ENCODE measurements at places on chromosomes 7 and 10.

- peak; percentile 17 for DNase-seq
Observed at GRCh38 chr10:7826971-7827370, 8.7 kb downstream of the TAF3 start.

DNA sequence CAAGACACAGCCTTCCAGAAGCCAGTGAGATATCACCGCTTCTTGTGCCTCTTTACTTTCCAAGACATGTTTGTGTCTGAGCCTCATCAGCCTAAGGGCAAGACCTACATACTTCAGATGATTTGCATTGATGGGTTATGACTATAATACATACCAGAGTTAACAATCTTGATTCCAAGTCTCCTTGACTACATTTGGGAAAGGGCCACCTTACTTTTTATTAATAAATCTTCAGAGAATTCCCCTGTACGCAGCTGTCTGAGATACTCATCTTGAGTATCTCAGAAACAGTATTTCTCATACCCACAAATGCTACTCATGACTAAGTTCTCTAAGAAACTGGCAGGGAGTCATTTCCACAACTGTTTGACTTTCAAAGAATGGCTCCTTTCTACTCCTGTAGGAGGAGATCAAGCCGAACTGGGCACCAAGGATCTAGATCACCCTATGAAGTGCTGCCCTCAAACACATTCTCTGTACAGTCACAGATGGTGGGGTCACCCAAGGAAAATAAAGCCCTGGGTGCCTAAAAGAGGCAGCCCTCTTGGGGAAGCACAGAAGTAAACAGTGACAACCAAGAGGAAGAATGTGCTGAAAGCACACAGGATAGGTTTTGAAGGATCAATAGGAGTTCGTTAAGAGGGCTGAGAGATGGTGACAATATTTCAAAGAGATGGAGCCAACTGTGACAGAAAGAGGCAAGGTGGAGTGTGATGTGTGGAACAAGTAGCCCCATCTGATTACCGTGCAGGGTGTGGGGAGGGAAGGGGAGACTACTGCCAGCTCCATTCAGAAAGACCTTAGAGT is 138.9 kb downstream of the JAZF1 start:
- DNase-seq = no peak

GRCh38 chr10:93797825-93798224 is 40.1 kb downstream of the LGI1 start:
- no peak for DNase-seq

- DNase-seq = no peak
Observed at GRCh38 chr10:114401195-114401791, 3.0 kb downstream of the AFAP1L2 start.

- DNase-seq = no peak
Observed at GRCh38 chr7:109821156-109821555, 1251.5 kb downstream of the DNAJB9 start.

- DNase-seq = no peak
Observed at GRCh38 chr7:90290244-90291113, 30.6 kb downstream of the FAM237B start.

GRCh38 chr10:47339186-47339735 is 8.9 kb upstream of the RBP3 start:
- no peak for DNase-seq

DNA sequence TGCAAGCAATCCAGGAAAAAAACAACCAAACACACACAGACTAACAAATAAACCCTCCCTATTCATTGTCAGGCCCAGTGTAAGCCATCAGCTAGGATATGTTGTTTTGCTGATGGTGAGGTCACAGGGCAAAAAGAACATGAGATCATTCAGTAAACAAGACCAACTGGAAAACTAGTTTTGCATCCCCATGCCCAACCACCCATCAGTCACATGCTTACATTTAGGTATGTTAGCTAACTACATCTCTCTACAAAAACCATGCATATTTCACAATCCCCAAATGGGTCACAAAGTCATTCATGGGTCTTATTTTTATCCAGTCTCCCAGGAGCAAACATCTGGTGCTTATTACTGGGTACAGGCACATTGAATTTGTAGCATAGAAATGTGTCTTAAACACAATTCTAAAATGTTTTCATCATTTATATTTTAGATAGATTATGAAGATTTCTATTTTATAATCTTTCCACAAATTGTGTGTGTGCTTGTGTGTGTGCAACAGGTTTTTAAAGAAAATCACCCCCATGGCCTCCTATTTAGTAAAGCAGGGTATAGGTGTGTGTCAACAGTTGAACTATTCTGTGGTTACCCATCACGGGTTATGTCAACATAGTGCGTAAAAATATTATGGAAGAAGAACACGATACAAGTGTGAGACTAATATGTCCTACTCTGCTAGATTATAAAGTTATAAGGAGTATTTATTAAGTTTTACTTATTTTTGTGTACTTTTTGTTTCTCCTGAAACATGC is 103.8 kb upstream of the AKR1E2 start:
- DNase-seq = no peak

GRCh38 chr7:90225181-90225580 is 13.6 kb downstream of the STEAP2 start:
- DNase-seq = no peak

- DNase-seq = no peak
Observed at GRCh38 chr10:128036746-128037543, 89.3 kb downstream of the MKI67 start.

DNA sequence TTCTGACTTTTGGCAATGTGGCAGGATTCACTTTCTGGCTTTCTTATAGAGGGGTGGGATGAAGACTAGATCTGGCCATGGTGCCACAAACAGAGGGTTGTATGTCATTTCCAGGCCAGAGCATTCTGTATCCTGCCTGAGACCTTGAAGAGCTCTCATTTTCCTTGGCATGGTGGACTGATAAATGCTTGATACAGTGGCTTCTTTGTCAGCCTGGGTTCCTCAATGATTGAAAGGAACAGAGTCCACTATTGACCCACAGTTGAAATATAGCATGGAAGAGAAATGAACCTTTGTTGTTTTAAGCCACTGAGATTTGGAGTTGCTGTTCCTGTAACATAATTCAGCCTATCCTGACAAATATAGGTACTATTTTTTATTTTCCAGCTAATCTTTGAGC is 462.7 kb downstream of the SUGCT start:
- no peak for DNase-seq

DNA sequence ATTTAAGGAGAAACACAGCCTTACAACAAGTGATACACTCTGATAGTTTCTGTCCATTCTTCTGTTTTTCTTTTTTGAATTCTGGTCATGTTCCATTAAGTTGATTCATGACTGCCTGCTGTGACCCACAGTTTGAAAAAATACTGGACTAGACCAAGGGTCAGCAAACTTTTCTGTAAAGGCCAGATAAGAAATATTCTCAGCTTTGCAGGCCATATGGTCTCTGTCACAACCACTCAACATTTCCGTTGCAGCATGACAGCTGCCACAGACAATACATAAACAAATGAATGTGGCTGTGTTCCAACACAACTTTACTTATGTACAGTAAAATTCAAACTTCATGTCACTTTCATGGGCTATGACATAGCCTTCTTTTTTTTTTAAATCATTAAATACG is 156.7 kb downstream of the PLXNA4 start:
- DNase-seq = peak; percentile 20

DNA sequence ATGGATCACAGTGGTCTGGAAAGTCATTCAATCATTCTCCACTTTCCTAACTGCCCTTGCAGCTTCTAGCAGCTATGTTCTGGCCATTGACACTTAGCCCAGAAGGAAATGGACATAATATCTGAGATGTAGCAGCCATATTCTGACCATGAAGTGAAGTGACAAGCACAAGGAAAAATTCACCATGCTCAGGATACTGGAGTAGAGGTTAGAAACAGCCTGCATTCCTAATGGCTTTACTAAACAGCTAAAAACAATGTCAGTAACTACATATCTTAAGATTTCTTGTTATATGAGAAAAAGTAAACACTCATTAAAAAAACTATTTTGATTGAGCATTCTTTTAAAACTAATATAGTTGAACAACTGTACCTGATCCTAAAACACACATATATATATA is 443.8 kb downstream of the MAGI2 start:
- DNase-seq = no peak

DNA sequence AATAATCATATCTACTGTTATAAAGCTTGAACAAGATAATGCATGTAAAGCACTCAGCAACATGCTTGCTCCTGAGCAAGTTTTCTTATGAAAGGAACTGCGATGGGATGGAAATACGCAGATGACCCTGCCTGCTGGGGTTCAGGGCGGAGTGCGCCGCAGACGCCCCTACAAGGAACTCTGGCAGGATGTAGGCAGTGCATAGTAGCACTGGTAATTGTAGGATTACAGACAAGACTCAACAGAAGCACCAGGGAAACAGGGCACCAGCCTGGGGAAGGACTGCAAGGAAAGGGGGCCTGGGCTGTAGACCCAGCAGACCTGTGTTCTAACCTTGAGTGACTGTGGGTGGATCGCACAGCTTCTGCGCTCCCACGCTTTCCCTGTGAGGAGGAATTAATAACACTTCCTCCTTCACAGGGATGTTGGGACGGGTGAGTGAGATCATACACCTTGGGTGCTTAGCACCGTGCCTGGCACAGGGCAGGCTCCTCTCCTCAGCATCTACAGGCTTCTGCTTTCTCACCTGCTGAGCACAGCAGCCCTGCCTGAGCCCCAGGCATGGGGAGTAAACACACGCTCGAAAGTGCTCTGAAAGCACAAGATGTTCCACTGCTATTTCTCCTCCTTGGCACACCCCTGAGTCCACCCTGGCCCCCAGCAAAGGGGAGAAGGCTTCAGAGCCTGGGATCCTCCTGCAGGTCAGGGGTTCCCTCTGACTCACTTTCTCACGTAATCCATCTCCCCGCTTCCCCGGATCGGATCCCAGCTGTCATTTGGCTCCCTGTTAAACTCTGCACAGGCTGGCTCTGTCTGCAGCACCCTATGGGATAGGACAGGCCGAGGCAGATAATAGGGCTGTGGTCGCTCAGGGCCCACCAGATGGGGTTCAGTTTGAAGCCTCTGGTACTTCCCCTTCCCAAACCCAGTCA is 19.2 kb downstream of the ITPRIP start:
- DNase-seq = no peak

DNA sequence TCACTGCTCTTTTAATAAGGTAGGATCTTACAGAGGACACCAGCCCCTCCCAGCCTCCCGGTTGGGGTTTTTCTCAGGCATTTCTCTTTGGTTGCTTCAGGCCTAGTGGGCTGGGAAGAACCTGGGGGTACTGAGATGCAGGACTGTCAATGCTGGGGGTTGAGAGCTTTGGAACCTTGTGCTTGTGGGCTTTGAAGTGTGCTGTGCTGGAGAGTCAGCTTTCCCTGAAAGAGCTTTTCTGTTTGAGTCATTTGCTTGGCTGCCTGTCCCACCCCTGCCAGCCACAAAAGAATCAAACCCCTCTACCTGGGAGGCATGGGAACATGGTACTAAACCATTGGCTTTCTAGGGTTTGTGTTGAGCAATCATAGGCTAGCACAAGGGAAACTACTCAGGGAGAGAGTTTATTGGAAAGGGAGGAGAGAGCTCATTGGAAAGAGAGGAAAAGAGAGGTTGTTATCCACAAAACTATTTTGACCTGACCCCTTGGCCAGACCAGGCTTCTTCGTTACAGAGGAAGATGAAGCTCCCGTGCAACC is 1.4 kb downstream of the SCD start:
- DNase-seq = no peak

- peak; percentile 16 for DNase-seq
Observed at GRCh38 chr7:49513911-49514310, 259.5 kb upstream of the VWC2 start.

DNA sequence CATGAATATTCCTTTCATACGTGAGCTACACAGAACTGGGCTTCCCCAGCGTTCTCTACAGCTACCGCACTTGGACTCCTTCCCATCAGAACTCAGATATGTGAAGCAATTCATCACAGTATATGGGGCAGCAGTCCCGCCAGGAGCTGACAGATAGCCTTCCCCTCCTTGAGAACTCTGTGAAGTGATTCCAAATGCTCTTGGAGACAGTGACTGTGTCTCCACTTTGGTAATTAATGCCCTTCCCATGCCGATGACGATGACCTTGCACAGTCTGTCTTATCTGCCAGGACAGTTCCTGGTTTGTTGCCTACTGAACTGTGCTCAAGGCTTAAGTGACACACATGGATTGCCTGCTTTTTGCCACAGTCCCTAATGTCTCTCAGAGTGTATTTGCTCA is 75.0 kb upstream of the AFAP1L2 start:
- no peak for DNase-seq

- no peak for DNase-seq
Observed at GRCh38 chr10:116147147-116147905, 125.7 kb downstream of the GFRA1 start.

- DNase-seq = no peak
Observed at GRCh38 chr7:68900096-68900495, 698.2 kb upstream of the AUTS2 start.

DNA sequence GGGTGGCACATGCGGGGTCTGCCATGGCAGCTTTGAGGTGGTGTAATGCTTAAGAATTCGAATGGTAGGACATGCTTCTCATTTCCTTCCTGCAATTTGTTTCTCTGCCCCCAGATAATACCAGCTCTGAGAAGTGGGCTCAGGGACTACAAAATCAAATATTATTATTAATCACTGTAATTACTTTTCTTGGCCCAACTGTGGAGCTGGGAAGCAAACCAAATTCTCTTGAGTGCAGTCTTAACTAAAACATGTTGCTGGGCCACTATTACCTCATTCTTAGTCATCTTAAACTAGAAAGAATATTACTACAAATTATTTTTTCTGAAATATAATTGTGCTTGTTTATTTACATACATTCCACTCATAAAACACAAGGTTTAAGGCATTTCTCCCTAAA is 566.7 kb upstream of the NRP1 start:
- DNase-seq = no peak

DNA sequence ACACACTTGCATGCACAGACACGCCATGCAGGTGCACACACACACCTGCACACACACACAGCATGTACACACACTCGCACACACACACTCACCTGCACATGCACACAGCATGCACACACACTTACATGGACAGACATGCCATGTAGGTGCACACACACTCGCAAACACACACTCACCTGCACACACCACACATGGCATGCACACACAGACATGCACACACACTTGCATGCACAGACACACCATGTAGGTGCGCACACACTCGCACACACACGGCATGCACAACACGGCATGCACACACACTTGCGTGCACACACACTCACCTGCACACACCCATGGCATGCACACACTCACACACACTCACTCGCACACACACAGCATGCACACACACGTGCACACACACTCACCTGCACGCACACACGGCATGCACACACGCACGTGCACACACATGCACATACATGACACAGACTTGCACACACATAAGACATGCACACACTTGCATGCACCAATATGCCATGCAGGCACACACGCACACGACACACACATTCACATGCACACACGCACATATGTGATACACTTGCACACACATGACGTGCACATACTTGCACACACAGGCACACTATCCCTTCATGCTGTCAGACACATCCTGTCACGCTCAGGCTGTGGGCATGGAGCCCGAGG is 56.8 kb downstream of the INSIG1 start:
- DNase-seq = no peak
